ENCODE measurements at places on chromosomes 1 and 21.
A peak's percentile ranks its signal among the peaks of the same experiment; 100 is the strongest.

DNA sequence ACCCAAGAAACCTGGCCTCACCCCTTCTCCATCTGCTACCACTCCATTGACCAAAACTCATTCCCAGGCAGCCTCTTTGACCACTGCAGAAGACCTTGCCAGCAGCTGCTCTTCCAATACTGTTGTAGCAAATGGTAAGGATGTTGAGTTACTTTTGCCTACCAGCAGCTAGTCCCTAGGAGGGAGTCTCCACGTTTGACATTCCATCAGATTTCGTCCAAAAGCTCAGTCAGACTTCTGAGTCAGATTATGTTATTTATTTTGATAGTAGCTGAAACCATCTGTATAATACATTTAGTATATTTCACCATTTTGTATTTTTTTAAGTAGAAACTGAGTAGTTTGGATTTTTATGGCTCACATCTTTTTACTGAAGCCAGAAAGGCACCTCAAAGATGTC lies 51.5 kb upstream of the WNT2B start:
- no peak for DNase-seq

DNA sequence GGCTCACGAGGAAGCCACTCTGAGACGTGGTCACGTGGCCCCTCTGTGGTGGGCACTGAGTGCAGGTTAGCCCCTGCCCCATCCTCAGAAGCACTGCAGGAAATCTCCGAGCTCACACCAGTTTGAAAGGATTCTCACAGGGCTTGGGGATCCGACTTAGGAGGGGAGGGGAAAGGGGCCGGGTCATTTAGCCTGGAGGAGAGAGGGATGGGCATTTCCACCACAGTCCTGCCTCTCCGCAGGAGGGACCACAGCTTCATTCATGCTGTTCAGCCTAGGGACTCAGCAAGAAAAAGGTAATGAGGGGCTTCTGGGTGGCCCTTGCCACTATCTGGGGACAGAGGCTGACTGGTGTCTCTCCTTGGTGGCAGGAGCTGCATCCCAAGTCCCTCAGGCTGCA lies 126.5 kb downstream of the NPHP4 start:
- DNase-seq, result no peak

DNA sequence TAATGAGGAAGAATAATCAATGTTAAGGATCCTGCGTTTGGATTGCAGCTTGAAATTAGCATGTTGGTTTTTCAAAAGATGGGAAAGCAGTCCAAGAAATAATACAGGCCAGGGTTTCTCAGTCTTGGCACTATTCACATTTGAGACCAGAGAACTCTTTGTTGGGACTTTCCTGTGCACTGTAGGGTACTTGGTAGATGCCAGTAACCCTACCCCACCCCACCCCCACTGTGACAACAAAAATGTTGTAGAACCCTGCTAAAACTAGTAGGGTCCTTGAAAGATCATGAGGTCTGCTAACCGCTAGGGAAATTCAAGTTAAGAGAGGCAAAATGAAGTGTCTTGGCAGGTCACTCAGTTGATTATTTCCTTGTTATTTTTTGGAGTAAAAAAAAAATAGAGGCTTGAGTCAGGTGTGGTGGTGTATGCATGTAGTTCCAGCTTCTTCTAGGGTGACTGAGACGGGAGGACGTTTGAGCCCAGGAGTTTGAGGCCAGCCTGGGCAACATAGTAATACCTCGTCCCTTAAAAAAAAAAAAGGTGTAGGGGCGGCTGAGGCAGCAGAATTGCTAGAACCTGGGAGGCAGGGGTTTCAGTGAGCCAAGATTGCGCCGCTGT lies 53.3 kb downstream of the SPEN start:
- no peak for DNase-seq

GRCh38 chr1:42981871-42982270 lies 23.2 kb upstream of the SLC2A1 start:
- DNase-seq, result no peak

GRCh38 chr1:207470927-207471326 lies 16.8 kb downstream of the CR2 start:
- DNase-seq, result peak; percentile 41

DNA sequence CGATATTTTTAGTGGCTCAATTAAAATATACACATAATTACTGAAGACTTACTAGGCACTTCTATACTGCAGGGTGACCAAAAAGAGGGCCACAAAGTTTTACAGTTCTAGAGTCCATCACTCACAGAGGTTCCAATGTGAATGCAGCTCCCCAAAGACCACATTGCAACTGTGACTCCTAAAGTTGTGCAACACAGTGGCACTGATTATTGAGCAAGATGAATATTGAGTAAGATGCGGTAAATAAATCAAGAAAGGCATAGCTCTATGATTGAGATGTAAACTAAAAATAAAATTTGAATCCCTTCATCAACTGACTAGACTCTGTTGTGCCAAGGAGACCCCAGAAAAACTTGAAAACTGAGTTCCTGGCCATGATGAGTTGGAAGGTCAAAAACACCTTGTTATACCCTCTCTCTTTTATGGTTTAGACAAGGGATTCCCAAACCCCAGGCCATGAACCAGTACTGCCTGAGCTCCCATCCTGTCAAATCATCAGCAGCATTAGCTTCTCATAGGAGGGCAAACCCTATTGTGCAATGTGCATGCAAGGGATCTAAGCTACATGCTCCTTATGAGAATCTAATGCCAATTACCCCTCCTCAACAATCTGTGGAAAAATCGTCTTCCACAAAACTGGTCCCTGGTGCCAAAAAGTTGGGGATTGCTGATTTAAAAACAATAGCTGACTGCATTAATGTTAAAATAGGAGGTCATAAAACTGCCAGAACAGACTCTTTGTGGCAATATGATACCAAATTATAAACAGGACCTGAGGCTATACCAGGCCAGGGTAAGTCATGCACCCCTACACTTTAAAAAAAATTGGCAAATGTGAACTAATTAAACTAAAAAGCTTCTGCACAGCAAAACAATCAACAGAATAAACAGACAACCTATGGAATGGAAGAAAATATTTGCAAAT lies 94.3 kb downstream of the ADGRL4 start:
- no peak for DNase-seq

DNA sequence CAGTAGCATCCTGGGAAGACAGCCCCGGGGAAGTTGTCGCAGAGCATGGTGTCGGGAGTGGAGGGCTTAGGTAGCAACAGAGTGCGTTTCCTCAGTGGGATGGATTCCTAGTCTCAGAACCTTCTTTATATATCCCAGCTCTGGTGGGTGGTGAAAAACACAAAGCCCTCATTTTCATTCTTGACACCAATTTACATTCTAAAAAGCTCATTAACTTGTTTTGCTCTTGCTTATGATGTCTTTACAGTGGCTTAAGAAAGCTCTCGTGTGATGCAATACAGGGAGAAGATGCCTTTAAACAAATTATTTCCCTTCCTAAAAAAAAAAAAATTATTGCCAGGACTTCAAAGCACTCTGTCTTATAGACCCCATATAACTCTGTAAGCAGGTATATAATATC lies at the start of gene KRTAP8-1:
KRTAP8-1 (minus strand) TSS at position 101 of the 400 bp plus-strand sequence; CDS start at position 47, 54 bp downstream.
- DNase-seq, result no peak

- DNase-seq, result no peak
Measured at GRCh38 chr1:156675210-156676113, 1.7 kb downstream of the NES start.

DNA sequence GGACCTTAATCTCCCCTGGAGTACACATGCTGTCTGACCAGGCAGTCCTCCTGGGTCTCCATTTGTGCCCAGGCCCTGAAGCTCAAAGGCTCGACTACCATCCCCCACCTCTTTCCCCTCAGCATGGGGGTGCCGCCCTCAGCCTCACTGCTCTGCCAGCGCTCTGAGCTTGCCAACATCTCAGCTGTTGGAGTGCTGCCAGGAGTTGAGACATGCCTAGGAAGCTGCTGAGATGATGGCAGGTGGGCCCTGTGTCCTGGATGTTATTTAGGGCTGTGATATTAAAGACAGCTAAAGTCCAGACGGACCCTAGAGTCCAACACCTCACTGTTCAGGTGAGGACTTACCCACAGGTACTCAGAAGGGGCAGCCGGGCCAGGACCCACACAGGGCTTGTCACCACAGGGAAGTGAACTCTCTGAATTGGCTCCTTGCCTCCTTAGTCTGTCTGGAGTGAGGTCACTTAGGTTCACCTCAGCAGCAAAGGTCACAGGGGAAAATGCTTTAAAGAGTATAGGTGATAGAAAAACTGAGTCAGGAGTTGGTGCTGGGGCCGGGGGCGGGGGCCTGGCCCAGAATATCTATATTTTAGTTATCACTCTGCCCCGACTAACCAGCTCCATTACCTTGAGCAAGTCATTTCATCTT lies 19.7 kb upstream of the KCNC4 start:
- no peak for DNase-seq

DNA sequence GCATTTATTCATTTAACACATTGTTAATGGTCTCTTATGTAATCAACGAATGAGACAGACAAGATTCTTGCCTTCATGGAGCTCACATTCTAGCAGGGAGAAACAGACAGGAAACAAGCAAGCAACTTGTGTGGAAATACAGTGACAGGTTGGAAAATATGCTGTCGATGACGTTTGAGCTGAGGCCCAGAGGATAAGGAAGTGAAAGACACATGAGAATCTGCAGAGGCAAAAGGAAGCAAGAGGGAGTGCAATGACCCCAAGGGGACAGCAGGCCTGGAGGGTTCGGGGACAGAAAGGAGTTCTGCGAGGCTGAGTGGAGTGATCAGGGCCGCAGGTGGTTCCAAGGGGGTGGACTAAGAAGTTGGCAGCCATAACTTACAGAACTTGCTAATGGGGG lies 60.6 kb upstream of the AKT3 start:
- DNase-seq, result no peak

GRCh38 chr21:43355925-43356289 lies 71.0 kb downstream of the SIK1 start:
- no peak for DNase-seq

DNA sequence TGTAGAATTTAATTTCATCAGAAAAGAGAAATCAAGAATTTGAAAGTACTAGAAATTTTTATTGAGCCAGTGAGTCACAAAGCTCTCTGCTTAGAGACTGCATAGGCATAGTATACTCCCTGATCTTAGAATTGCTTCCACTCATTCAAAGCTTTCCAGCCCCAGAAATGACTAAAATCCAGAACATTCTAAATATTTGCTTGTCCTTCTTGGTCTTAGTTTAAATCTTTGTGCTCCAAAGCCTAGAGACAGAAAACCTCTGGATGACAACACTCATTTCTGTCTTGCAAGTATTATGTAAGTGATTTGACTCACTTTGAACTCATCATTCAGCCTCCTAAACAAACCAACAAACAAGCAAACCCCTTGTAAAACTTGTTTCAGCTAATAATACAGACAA lies 74.2 kb downstream of the PTPRC start:
- no peak for DNase-seq

DNA sequence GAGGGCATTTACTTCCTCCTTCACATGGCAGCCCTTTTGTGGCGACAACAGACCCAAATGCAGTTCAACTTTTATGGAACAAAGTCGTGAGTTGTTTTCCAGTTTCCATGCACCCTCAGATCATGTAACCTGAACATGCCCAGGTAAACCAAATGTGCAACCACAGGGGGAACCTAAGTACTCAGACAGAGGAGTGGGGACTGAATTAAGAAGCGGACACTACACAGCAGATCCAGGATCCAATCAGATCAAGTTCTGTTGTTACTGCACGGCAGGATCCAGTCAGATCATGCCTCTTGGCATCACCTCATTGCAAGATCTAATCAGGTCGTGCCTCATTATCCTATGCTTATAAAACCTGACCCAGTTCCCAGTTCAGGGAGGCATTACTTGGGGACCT lies 115.7 kb downstream of the MATN1 start:
- DNase-seq, result no peak

DNA sequence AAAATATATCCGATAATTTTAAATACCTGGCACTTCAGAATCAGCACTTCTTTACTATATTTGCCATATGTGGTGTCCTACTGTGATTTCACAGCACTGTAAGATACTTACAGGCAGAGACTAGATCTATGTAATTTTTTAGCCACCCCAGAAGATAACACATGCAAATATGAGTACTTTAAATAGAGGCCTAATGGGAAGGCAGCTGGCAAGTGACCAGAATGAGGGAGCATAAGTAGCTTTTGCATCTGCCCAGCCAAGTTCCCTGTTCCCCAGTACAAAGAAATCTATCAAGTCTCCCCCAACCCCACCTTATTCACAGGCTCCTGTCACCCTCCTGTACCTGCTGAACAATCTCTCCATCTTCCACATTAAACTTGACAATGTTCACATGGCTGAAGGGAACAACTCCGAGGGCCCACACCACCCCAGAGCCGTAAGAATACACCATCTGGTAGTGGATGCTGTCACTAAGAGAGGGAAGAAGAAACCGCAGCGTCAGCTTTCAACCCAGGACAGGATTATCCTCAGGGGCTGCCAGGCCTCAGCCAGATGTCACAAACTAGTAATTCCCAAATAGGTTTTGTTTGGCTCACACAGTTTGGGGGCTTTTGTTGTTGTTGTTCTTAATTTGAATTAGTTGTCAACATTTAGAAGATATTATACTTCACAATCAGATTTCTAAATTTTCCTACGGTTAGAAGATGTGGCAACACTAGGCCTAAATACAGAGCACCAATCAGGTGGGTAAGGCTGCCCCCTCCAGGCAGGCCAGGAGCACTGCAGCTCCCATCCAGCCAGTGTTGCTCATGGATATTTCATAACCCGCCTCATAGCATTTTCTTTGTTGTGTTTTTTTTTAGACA lies 10.4 kb downstream of the EMC1 start:
- peak; percentile 60 for DNase-seq

DNA sequence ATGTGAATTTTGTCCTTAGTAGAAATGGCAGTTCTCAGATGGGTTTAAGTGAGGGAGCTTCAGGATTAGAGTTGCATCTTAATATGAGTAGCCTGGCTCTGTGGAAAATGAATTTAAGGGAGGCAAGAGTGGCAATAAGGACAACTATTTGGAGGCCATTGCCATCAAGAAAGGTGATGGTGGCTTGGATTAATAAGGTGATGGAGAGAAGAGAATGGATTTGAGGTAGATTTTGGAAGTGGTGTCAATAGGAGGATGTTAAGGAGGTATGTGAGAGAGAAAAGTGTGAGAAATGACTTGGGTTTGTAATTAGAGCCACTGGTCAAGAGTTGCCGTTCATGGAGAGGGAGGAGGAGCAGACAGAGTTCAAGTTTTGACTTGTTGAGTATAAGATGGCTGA lies 16.3 kb downstream of the CLIC4 start:
- DNase-seq, result no peak

DNA sequence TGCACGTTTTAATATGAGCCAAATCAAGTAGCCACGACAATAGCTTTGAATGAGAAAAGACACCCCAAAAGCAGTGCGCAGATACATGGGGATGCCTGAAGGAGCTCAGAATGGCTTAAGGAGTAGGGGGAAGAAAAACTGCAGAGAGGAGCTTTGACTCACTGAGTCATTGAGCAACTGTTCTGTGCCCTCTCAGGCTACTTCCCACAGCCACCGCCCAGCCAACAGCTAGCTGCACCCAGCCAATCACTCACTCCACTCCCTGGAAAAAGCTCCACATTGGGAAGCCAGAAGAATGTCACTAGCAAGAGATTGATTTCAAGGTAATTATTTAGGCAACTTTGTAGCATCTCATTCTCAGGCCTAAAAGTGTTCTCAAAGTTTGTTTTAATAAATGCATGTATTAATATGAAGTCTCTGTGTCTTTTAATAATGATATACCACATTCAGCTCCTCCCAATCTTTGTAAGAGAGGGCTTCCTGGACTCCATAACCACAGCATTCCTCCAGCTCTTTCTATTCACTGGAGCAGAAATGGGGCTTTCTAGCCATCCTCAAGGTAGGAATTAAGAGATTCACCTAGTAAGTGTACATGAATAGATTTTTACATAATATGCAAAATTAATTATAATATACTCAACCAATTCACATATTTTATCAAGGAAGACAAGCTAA lies 16.8 kb downstream of the DUSP10 start:
- DNase-seq, result no peak
